ENCODE measurements at places on chromosomes 16 and 17.
A peak's percentile ranks its signal among the peaks of the same experiment; 100 is the strongest.

- DNase-seq: no peak
Measured at GRCh38 chr16:87542531-87543102, 49.8 kb upstream of the ZCCHC14 start.

GRCh38 chr17:1241929-1242328 lies 28.3 kb upstream of the BHLHA9 start:
- no peak for DNase-seq

GRCh38 chr17:50521514-50521913 lies 11.0 kb upstream of the EPN3 start:
- no peak for DNase-seq

- no peak for DNase-seq
Measured at GRCh38 chr17:69363488-69364210, 36.7 kb upstream of the ABCA5 start.

DNA sequence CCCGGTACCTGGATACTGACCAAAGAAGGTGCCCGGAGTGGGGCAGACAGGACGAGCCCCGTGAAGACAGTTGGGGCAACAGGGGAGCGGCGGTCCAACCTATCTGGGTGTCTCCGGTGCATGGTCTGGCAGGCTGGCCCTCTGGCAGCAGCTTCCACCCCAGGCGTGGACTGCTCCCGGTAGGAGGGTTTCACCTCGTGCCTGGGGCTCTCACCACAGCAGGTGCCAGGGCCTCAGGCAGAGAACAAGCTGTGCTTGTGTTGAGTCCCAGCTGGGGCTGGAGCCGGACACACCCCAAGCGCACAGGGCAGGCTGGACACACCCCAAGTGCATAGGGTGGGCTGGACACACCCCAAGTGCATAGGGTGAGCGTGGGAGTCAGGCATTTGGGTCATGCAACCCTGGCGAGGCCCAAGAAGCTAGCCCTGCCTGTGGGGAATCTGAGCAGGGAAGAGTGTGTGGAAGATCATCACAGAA lies 1.5 kb upstream of the FBXL16 start:
- no peak for DNase-seq

- DNase-seq: peak; percentile 71
Measured at GRCh38 chr17:38867179-38867967, 2.5 kb upstream of the LASP1 start.

GRCh38 chr16:73176577-73177013 lies 128.7 kb upstream of the ZFHX3 start:
- DNase-seq: no peak

Data from CD4-positive, alpha-beta T cell treated with Interleukin-2 at 100 ng/mL for 4 hours (primary cell).